ENCODE measurements at places on chromosomes 13 and 19.

DNA sequence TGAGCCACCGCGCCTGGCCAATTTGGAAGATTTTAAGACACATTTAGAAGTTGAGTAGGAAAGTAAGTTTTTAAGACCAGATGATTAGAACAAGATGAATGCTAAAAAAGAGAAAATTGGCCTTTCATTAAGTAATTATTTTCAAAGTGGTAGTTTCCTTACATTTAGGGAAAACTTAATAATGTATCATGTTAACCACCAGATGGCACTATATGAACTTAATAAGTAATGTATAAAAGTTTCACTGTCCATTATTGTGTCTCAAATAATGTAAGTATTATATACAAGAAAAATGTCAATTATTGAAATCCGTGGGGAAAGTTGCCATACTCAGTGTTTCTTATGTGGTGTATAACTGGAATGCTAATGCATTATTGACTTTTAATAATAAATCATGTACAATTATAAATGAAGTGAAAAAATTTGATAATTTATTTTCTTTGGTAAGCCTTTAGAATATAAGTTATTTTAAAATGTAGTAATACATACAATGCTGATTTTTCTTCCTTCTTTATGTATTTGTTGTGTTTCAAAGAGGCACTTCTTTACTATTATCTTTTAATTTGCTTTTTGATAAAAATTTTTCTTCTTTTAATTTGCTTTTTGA is 29.2 kb downstream of the COG6 start:
- DNase-seq = peak; percentile 38

DNA sequence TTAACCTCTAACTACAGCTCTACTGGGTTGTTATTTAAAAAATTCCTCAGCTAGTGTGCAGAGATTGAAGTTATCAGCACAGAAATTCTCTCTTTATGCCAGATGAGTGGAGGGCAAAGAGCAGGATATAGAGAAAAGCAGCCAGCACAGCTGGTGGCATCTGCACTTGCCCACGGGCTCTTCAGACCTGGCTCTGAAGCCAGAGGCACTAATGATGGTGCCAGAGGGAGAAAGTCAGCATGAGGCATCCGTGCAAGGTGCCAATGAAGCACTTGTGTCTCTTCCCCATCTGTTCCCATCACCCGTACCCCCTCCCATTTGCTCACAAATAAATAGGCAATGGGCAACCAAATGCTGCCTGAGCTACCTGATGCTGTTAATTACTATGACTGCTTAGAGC is 138.9 kb downstream of the OLFM4 start:
- no peak for DNase-seq

DNA sequence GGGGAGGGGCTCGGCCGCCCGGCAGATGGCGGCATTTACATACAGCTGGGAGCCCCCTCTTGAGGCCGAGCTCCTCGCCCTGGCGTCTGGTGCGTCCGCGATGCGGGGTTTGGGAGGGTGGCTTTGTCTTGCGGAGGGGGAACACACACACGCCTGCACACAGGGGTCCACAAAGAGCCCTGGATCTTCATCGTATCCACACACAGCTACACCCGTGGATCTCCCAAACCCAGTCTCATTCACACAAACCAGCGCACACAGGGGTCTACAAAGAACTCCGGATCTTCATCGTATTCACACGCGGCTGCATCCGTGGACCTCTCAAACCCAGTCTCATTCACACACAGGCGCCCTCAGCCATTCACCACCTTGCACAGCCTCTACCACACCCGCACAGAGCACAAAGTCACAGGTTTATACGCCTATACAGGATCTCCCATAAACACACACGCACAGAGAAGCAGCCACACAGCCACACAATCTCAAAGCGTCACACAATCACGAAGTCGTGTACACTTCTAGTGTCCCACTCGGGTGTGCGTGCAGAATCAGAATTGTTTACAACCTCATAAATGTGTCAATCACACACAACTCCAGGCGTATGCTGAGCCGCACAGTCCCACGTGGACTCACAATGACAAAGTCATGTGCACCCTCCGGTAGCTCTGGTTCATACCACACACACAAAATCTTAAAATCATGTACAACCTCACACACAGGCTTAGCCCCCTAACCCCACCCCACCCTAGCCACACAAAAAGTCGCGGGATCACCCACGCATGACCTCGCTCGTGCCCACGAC is 550 bp upstream of the DLL3 start:
- DNase-seq = no peak

DNA sequence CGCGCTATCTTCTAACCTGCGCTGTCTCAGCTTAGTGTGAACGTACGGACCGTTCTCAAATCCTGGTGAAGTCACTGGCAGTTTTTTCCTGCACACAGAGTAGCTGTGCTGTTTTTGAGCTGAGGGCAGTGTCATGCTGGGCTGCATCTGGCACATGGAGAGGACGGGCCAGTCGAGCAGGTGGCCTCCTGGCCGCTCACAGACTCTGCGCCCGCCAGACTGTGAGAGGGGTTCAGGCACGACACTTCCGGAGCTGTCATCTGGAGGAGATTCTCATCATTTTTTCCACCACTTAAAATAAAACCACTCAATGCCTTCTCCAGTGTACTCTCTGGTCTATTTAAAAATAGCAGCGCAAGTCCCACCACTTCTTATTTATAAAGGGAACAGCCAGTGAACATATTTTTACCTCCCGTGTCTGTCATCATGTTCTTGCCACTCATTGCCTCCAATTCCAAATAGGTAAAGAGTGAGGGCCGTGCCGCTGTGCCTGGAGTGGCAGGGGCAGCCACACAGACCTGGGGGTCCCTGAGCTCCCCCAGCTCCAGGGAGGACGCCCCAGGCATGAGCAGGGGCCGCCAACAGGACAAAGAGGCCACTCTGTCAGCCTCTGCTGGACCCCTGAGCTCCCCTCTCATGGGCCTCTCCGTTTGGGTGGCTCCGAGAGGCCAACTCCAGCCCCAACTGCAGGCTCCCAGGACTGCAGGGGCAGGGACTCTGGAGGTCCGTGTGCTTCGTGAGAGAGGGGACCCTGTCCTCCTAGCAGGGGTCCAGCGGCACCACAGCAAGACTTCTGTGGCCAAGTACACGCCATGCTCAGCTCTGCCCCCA is 36.9 kb upstream of the GRTP1 start:
- peak; percentile 62 for DNase-seq

DNA sequence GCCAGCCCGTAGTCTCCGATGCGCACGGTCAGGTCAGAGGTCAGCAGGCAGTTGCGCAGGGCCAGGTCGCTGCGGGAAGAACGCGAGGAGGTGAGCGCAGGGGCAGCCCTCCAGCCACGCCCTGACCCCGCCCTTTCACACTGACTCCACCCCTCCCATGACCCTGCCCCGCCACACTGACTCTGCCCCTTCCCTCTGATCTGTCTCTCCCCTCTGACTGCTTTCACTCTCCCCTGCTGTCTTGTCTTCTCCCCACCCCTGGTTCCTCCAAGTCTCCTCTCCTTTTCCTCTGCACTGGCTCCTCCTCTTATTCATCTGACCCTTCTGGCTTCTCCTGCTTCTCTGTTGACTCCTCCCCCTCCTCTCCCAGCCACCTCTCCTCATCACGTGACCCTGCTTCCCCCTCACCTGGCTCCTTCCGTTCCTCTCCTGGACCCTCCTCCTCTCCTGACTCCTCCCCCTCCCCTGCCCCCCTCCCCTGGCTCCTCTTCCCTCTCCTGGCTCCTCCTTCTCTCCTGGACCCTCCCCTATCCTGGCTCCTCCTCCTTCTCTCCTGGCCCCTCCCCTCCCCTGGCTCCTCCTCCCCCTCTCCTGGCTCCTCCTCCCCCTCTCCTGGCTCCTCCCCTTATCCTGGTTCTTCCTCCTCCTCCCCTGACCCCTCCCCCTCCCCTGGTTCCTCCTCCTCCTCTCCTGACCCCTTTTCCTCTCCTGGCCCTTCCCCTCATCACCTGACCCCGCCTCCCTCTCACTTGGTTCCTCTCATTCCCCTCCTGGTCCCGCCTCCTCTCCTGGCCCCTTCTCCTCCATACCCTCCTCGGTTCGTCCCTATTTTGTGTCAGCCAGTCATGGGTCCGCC is 9.9 kb downstream of the LMTK3 start:
- no peak for DNase-seq

DNA sequence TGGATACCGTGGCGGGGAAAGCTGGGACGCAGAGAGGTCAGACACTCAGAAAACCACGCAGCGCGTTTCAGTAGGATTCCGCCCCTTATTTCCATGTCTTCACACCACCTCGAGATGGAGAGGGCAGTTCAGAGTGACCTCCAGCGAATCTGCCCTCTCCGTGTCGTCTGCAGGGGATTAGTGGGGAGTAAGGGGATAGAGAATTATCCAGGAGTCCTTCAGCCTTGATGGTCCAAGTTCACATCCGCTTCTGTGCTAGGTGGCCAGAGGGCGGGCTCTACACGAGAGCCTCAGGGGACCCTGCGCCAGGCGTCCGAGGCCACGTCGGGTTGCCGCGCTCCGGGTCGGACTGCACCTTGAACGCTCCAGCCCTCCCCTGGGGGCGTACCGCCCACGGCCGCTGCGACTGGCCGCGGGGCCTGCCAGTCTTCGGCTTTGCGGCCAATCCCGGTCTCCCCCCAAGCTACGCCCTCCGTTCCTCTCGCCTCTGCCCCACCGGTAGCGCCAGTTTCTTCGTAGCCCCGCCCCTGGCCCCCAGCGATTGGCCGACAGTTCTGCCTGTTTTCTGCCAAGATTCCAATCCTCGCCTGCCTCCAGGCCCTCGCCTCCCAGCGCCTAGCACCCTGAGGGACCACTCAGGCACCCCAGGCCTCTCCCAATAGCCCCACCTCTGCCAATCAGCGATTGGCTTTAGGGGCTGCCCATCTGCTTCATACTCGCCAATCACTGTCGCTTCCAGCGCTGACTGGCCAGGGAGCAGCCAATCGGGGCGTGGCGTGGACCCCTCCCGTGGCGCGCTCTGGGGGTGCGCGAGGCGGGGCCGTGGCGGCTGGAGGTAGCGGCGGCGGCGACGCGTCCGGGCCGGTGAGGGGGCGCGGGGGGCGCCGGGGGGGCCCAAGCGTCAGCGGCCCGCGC is at the start of gene SLC25A42:
SLC25A42 (plus strand) TSS at position 812 of the 915 bp plus-strand sequence. CDS start 32,131 bp downstream, outside the sequence.
- DNase-seq = peak; percentile 100

- DNase-seq = no peak
Measured at GRCh38 chr13:70027551-70027950, 80.1 kb upstream of the ATXN8OS start.

GRCh38 chr19:23774524-23774971 is 15.9 kb upstream of the ZNF681 start:
- no peak for DNase-seq

- no peak for DNase-seq
Measured at GRCh38 chr13:105906746-105907145, 628.7 kb downstream of the EFNB2 start.

DNA sequence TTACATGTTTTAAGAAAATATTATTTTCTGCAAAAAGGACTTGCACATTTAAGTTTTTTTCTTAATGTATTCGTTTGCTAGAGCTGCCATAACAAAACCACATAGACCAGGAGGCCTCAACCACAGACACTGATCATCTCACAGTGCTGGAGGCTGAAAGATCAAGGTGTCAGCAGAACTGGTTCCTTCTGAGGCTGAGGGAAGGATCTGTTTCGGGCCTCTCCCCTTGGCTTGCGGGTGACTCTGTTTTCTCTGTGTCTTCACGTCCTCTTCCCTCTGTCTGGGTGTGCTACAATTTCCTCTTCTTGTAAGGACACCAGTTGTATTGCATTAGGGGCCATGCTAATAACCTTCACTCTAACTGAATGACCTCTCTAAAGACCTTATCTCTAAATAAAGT is 364.2 kb downstream of the IRS2 start:
- no peak for DNase-seq

GRCh38 chr19:45079063-45079910 is at the start of gene GEMIN7:
GEMIN7 (plus strand) TSS chr19:45079260; CDS start chr19:45090115, 10,855 bp downstream.
- DNase-seq = peak; percentile 80

DNA sequence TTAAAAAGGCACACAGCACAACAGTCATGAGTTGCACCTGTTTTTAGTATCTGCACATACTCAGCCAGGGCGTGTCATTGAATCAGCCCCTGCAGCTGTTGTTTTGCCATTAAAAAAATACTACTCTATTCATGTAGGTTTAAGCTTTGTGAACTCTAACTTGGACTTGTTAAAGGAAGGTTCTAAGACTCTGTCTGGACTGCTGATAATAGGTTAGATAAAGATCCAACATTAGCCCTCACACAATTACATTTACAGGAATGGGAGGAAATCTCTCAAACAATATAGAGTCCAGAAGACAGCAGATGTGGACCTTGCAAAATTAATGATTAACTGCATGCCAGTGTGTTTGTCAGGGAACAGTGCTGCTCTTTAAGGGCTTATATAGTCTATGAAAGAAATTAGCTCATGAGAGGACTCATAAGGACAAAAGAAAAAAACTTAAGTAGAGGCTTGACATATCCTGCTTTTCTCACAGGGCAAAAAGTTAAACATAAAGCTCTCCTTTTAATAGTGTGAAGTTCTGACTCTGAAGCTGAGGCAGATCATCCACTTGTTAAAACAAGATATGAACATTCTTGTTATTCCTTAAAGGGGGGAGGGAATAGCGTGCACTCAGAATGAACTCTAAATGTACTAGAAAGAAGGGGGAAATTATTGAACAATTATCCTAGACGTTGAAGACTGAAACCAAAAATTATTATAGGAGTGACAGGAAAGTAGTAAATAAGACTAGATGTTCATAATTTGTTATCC is 243.6 kb downstream of the NDFIP2 start:
- peak; percentile 94 for DNase-seq

GRCh38 chr19:45643927-45644771 is 5.0 kb upstream of the EML2 start:
- no peak for DNase-seq

GRCh38 chr13:38970380-38971051 is 20.1 kb downstream of the STOML3 start:
- DNase-seq = no peak

DNA sequence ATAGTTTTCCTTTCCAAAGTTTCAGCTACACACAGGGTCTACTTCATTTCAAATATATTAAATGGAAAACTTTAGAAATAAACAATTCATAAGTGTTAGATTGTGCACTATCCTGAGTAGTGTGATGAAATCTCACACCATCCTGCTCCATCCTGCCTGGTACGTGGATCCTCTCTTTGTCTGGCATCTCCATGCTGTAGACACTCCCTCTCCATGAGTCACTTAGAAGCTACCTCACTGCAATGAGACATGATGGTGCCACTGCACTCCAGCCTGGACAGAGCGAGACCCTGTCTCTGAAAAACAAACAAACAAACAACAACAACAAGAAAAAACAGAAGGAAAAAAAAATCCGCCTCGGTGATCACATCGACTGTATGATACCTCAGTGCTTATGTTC is 191.8 kb downstream of the PCCA start:
- DNase-seq = peak; percentile 4

GRCh38 chr19:32450217-32450616 is 44.6 kb downstream of the DPY19L3 start:
- DNase-seq = no peak

DNA sequence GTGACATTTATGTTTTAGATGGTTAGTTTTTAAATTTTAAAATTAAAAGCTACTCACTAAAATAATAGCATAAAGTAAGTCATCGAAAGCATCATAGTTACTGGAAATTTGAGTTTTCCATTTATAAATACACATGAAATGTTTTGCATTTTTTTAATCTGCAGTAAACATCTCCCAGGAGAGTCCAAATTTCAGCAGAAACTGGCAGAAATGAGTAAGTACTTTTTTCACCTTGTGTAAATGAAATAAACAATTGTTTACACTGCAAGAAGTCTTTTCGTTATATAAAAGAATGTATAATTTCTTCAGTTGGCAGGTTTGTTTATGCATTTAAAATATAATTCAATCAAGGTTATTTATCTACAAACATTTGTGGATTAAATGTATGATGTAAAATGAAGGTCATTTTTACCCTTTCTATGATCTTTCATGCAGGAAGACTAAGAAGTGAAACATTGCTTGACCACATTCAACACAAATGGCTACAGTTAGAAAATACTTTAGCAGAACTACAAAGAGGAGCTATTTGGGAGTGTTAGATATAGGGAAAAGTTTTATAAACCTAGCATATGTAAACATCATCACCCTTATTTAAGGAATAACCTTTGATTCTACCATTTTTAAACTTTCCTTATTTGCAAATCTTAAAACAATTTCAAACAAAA is 55.6 kb downstream of the RCBTB2 start:
- DNase-seq = no peak

Data from myocyte (in vitro differentiated cells).